Activated CD8-positive, alpha-beta memory T cell treated with anti-CD3 and anti-CD28 coated beads, Interleukin-2, amount 50 U/mL, for 48 hours (primary cell): ENCODE measurements at places on chromosomes 5 and 9.

GRCh38 chr9:115038178-115038577 lies 79.8 kb downstream of the TNC start:
- no peak for DNase-seq

GRCh38 chr9:101530076-101530711 lies 3.5 kb upstream of the RNF20 start:
- DNase-seq: peak; percentile 68

DNA sequence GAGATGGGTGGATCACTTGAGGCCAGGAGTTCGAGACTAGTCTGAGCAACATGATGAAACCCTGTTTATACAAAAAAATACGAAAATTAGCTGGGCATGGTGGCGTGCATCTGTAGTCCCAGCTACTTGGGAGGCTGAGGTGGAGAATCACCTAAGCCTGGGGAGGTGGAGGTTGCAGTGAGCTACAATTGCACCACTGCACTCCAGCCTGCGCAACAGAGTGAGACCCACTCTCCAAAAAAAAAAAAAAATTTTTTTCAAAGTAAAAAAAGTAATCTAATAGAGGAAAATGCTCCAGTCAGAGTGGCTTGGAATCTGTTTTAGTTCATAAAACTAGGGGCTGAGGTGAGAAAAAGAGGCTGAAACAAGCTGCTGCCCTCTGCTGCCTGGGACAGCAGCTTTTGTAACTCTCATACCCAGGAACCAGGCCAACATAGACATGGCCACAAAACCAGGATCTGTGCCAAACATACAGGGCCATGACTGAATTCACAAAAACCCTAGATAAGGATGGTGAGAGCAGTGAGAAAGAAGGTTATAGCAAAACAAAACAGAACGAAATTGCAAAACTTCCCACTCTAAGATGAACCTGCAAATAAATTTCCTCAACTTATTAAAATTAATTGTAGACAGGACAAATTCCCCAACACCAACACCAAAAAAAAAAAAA lies 13.1 kb upstream of the DCAF12 start:
- no peak for DNase-seq

- no peak for DNase-seq
These were observed 6.2 kb downstream of the EXOC3 start for GRCh38 chr5:449151-449550.

- DNase-seq: no peak
These were observed 644 bp downstream of the TSC1 start for GRCh38 chr9:132943651-132944293.

DNA sequence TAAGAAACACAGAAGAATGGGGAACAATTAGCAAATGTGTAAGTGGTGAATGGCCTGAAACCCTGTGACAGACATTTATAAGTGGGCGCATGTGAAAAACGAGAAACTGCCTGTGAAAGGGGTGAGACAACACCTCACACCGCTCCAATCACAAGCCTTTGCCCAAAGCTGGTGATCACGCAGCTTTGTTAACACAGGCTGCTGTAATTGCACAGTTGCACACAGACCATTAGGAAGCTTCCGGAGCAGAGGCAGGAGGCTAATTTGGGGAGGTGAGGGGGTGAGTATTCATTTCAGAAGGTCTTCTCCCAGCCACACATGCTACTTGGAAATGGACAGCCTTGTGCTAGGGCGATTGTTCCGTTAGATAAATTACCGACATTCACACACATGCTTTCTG lies 294.0 kb downstream of the MED10 start:
- DNase-seq: no peak

DNA sequence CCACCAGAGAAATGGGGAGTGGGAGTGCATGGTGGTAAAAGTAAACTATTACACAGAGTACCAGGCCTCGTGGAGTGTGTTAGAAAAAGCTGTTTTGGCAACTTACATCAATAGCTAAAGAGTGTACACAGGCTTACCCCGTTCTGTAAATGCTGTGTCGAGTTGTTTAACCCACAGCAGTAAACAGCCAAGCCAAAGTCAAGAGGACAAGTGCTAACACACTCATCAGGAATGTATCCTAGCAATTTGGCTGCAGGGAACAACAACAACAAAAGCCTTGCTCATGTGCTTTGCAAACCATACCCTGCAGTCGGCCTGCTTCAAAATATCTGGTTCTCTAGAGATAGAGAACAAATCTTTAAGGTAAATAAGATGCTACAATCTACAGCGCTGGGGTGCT lies 15.9 kb downstream of the DAP start:
- no peak for DNase-seq

DNA sequence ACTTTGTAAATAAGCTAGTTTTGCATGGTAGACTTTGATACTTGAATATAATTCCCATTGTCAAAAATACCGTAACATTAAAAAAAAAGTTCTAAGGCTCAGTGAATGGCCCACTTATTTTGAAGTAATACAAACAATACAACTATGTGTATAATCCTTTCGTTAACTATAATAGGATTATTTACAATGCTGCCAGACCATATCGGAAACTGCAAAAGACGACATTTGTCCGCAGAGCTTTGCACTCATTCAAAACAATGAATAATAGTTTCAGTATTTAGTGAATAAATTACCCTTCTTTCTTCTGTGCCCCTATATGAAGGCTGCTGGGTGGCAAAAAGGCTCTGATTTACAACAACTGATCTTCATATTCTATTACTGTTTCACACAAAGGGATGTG lies 121.8 kb downstream of the DROSHA start:
- DNase-seq: no peak

DNA sequence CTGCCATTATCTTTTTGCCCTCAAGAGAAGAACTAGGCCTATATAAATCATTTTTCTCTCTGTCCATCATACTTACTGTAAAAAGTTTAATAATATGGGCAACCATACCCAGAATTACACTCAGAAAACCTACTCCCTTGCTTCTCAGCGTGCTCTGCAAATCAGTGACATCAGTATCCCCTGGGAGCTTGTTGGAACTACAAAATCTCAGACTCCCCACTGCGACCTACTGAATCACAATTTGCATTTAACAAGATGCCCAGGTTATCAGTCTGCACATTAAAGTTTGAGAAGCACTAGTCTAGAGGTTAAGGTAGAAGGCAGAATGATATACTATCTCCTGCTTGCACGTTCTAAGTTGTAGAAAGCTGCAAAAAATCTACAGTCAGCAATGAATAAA lies 127.2 kb downstream of the MLLT3 start:
- DNase-seq: no peak

- peak; percentile 43 for DNase-seq
These were observed 60.8 kb downstream of the PSMB7 start for GRCh38 chr9:124354346-124355038.

DNA sequence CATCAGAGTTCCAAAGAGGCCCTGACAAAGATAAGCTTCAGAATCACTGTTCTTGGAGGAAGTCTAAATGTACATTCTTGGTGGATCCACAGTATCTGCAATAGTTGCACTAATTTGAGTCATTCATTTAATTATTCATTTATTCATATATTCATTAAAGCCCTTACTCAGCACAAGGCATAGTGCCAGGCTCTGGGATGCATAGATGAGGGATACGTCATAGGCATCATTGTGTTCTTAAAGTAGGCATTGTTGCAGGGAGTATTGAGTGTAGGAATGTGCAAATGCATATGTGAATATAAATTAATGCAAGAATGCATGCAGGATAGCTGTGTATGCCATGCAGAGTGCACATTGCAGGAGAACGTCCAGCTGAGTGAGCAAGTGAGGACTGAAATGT lies 100.7 kb downstream of the DRD1 start:
- no peak for DNase-seq

DNA sequence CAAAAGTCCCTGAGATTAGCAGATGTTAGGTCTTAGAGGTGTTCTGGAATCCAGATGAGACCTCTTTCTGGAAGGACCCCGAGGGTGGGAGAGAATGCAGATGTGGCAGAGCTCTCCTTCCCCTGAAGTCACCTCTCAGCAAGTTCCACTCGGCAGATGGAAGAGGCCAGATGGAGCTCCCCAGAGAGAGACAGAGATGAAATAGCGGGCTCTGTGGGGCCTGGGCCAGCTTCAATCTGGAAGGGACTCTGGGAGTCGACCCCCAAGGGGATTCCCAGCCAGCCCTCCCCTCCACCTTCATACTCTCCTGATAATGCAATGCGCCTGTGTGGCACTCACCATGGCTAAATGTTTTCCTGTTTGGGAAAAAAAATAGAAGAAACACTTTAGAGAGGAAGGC lies 60.2 kb downstream of the WNK2 start:
- no peak for DNase-seq

DNA sequence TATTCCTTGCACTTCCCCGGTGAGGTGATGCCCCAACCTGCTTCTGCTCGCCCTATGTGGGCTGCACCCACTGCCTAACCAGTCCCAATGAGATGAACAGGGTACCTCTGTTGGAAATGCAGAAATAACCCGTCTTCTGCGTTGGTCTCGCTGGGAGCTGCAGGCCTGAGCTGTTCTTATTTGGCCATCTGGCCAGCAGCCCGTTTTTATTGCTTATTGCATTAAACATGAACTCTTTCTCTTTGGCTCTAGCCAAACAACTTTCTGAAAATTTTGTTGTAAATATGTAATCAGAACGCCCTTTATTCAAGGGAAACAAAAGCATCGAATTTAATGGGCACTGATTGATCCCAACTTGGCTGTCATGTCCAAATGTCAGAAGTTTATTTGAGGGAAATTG lies 124.7 kb upstream of the FTMT start:
- no peak for DNase-seq

DNA sequence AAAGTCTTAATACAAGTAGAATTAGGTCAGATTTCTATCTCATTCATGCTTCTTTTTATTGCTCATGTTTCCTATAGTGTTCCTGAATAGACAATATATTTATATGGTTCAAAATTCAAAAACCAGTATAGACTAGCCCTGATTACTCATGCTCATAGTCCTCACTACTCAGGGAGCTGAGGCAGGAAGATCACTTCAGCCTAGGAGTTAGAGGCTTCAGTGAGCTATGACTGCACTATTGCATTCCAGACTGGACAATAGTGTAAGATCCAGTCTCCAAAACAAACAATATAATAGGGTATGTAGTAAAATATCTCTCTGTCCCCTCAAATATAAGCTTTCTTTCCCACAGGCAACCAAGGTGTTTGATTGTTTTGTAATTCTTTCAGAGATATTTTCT lies 2.4 kb downstream of the ANKRD31 start:
- no peak for DNase-seq

DNA sequence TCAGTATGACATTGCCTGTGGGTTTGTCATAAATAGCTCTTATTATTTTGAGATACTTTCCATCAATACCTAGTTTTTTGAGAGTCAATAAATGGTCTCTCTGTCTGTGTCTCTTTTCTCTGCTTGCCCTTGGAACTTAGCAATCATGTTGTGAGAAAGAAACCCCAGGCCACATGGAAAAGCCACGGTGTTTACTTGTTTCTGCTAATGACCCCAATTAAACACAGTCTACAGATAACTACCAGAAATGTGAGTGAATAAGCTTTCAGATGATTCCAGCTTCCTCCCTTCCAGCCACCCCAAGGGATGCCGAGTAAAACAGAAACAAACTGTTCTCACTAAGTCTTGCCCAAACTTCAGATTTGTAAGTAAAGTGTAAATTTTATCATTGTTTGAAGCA lies 584.9 kb downstream of the MAT2B start:
- no peak for DNase-seq

DNA sequence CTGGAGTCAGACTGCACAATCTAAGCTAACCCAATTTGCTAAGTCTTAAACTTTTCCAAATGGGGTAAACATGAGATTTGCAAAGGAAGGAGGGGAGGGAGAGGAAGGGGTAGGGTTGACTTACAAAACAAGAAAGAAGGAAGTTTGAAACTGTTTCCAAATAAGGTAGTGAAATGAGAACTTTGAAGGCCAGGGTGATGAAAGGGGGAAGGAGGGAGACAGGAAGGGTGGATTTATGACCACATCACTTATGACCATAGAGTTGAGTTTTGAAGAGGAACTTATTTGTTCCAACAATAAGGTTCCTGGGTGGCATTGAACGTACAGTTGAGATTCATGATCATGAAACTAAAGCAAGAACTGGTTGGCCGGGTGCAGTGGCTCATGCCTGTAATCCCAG lies 72.5 kb upstream of the DAPK1 start:
- no peak for DNase-seq

DNA sequence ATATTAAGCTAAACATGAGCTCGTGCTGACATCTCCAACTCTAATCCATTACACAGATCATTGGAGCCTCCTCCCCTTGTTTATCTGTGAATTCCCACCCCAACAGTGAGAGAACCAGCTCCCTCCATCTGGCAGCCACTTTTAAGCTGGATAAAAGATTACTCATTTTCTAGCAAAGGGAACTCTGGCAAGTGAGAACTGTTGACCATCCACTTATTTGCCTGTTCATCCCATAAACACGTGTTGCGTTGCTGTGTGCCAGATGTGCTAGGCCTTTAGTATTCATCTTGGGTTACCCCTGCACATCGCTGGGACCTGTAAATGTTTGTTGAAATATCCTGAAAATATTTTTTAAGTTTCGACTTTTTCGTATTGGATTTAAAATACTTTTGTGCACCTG lies 2.4 kb upstream of the TOR1A start:
- no peak for DNase-seq

GRCh38 chr5:157069949-157070348 lies 11.0 kb upstream of the HAVCR1 start:
- no peak for DNase-seq

DNA sequence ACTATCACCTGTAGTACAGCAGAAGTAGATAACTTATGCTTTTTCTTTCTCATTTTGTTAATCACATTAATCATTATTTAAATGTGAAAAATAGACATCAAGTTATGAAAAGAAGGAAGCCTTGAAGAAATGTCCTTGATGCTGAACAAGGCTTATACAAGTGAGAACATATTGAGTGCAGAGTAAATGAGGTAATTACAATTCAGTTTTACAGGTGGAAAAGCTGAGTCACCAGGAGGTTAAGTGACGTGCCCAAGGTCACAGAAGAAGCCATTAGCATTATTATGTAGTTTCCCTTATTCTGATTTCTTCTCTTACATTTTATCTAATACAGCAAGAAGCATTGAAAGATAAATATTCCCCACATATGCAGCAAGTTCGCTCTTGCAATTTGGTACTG lies 998.5 kb upstream of the CDH6 start:
- DNase-seq: no peak

DNA sequence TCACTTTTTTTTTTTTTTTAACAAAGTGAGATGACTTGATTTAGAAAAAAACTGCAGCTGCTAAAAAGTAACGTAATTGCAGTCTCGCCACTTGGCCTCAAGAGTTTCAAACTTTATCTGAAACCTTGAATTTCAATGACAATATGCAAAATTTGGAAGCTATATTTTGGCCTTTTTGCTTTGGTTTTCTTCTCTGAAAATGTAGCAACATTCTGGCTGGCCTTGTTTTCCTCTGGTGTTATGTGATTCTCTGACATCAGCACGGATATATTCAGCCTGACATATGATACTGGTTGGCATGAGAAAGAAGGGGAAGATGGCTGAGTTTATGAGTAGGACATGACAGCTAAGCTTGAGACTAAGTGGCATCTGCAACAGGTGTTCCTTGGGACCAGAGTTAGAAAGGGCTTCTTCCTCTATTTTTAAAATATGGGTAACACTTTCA lies 136.5 kb downstream of the MEF2C start:
- no peak for DNase-seq
